ENCODE measurements at places on chromosomes 4 and X. TPM values are rescaled to one million over a fixed set of nuclear protein-coding genes. Genes with fewer than 3 reads are reported as not detected.

DNA sequence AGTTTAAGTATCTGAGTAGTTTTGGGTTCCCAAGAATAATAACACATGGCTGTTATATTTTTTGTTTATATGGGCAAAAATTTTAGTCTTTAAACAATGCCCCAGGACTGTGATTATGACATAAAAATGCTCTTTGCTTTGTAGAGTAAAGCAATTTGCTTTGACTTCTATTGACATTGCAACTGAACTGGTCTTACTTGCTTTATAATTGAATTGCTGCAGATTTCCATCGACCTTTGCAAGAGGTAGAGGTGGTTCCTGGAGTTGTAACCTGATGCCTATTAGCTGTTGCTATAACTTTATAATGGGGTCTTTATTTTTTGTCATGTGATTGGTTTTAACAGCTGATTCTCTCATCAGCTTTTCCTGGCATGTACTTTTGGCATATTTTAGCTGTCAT, 302.9 kb downstream of the ARHGAP10 start:
- no peaks in the 10 kb centered on the region for H3K27me3 ChIP-seq
- DNase-seq = no peak
- H3K36me3 ChIP-seq = no peaks in the 10 kb centered on the region
- H3K4me3 ChIP-seq = no peak overlapping the region
- H3K4me1 ChIP-seq = no peaks in the 10 kb centered on the region

DNA sequence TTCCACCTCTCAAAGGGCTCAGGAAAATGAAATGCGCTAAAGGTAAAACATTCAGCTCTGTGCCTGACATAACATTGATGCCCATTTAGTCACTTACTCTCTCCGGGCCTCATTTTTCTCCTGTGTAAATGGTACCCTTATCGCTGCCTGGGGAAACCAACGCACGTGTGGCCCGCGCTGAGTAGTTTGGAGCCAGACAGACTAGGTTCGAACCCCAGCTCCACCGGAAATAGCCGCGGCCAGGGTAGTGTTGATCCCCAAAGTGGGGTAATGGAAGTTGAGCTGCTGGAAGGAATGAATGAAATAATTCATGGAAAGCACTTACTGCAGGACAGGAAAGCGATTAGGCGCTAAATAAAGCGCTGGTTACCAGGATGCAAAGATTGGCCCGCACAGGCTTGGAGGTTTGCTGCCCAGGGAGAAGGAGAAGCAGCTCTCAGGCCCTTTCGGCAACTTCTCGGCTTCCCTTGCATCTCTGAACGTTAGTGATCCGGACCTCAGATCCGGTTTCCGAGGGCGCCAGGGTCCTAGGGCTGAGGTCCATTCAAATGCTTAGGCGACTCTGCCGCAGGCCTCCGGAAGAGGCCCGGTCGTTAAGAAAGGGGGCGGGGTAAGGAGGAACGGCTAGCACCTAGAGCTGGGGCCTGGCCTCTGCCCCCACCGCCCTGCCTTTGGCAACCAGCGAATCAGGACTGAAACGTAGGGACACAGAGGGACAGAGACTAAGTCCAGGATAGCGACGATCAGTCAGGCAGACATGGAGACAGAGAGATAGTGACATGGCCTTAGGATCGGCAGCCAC, 13.3 kb downstream of the NKX3-2 start:
- peaks cover 34% of the 10 kb centered on the region for H3K4me1 ChIP-seq
- H3K36me3 ChIP-seq = no peaks in the 10 kb centered on the region
- peak; percentile 69 for DNase-seq
- peaks cover 100% of the 10 kb centered on the region for H3K27me3 ChIP-seq
- H3K27ac ChIP-seq = no peak overlapping the region

GRCh38 chr4:128853741-128854140, 44.2 kb downstream of the JADE1 start:
- no peak for DNase-seq
- no peaks in the 10 kb centered on the region for H3K27me3 ChIP-seq
- peaks cover 35% of the 10 kb centered on the region for H3K36me3 ChIP-seq
- H3K4me3 ChIP-seq = no peak overlapping the region
- no peaks in the 10 kb centered on the region for H3K4me1 ChIP-seq
- no peak overlapping the region for H3K27ac ChIP-seq

DNA sequence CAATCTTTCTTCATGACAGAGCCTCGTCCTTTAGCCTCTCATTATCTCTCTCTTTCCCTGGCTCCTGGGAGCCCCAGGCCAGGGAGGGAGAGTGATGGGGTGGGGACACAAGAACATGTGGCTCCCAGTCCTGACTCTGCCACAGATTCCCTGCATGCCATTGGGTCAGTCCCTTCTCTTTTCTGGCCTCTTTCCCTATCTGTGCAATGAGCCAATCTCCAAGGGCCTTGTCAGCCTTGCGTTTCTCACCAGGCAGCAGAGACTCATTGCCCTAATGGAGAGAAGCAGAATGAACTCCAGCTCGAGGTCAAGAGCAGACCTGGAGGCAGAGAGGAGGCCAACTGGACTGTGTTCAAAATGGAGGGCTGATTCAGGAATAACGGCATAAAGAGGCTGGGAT, 38.4 kb upstream of the PJA1 start:
- H3K4me1 ChIP-seq = peaks cover 6% of the 10 kb centered on the region
- no peaks in the 10 kb centered on the region for H3K27me3 ChIP-seq
- H3K27ac ChIP-seq = no peak overlapping the region
- H3K36me3 ChIP-seq = no peaks in the 10 kb centered on the region
- no peak overlapping the region for H3K4me3 ChIP-seq

- H3K27ac ChIP-seq = no peak overlapping the region
- no peak overlapping the region for H3K4me3 ChIP-seq
- no peaks in the 10 kb centered on the region for H3K36me3 ChIP-seq
- H3K27me3 ChIP-seq = no peaks in the 10 kb centered on the region
- H3K4me1 ChIP-seq = peaks cover 8% of the 10 kb centered on the region
Measured at GRCh38 chr4:25842229-25842845, 20.5 kb downstream of the SEL1L3 start.

DNA sequence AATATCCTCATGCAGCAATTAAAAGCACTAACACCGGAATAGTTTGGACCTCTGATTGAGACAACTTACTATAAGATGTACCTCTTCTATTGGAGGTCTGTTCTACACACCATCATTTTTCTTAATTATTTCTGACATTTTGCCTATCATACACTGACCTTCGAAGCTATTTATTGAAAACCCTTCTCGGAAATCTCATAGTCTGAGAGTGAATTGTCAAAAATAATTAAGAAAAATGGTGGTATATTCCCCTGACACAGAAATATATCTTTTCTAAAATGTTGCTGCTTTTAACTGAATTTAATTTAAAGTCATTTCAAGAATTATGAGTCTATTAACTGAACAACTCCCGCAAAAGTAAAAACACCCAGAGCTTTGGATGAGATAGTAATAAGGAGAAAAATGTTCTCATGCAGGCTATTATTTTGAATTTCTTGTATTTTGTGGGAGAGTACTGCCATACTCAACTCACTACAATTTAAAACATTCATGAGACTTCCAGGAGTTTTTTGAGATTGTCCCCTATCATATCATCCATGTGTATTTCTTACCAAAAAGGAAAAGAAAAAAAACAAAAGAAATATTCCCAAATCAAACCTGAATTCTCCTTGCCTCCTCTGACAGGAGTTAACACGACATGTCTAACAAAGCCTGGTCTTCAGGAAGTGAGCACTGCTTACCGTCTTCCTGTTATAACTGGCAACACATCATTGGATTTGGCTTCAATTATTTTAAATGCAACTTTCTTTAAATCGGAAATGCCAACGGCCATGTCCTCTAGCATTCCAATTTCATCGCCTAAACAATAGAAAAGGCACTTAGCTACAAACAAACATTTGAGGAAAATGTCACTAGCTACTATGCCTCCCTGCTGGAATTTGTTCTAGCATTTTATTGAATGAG, 485.3 kb downstream of the IL15 start:
- no peak overlapping the region for H3K4me3 ChIP-seq
- no peaks in the 10 kb centered on the region for H3K27me3 ChIP-seq
- H3K4me1 ChIP-seq = no peaks in the 10 kb centered on the region
- H3K36me3 ChIP-seq = no peaks in the 10 kb centered on the region
- DNase-seq = no peak

DNA sequence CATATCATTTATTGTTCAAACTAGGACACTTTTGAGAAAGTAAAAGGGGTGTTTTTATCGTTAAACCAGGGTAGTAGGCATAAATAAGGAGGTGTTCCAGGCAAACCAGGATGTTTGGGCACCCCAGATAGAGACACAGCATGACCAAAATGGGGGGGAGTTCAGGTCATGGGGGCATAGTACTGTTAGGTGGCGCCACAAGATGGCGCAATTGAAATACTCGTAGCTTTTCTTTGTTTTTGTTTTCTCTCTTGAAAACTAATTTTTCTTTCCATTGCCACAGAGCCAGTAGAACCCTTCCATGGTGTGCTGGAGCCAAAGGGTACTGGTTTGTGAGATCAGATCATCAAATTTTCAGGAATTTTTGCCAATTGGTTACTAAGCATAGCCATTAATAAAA, 283.4 kb downstream of the BCOR start:
- H3K36me3 ChIP-seq = no peaks in the 10 kb centered on the region
- no peak overlapping the region for H3K4me3 ChIP-seq
- peaks cover 79% of the 10 kb centered on the region for H3K4me1 ChIP-seq

DNA sequence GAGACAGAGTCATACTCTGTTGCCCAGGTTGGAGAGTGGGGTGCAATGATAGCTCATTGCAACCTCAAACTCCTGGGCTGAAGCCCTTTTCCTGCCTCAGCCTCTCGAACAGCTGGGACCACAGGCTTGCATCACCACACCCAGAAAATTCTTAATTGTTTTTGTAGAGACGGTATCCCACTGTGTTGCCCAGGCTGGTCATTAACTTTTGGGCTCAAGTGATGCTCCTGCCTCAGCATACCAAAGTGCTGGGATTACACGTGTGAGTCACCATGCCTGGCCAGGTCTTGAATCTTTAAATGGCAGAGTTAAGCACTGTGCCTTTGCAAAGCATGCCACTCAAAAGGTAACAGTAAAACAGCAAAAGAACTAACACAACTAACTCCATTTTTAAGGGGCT, 28.6 kb upstream of the BBS12 start:
- H3K27ac ChIP-seq = no peak overlapping the region
- H3K4me3 ChIP-seq = no peak overlapping the region
- peak; percentile 7 for DNase-seq
- no peaks in the 10 kb centered on the region for H3K27me3 ChIP-seq
- no peaks in the 10 kb centered on the region for H3K4me1 ChIP-seq

DNA sequence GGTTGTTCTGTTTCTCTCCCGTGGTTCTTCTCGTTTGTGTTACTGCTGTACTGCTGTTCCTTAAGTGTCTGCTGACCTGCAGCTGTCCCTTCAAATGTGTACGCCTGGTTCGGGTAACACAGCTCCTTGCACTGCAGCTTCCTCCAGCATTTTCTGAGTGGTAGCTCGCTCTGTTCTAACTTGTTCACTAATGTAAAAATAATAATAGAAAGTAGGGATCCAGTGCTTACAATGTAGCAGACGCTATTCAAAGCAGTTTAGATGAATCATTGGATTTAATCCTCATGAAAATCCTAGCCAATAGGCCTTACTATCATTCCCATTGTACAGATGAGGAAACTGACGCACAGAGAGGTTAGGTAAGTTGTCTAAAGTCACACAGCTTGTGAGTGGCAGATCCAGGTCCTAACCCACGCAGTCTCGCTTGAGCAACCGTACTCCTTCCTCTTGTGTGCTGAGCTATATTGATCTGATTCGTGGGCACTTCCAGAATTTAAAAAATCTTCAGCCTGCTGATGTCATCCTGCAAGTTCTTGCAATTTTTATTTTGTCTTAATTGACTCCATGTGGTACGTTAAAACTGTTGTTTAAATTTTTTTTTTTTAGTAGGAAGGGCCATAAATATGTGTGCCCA, 448.2 kb upstream of the FAT1 start:
- no peak overlapping the region for H3K27ac ChIP-seq
- H3K27me3 ChIP-seq = no peaks in the 10 kb centered on the region
- H3K4me1 ChIP-seq = no peaks in the 10 kb centered on the region
- DNase-seq = no peak
- H3K4me3 ChIP-seq = no peak overlapping the region

GRCh38 chr4:181536811-181537434, 706.3 kb upstream of the TENM3 start:
- H3K36me3 ChIP-seq = no peaks in the 10 kb centered on the region
- no peaks in the 10 kb centered on the region for H3K27me3 ChIP-seq
- no peak overlapping the region for H3K27ac ChIP-seq
- DNase-seq = no peak
- H3K4me3 ChIP-seq = no peak overlapping the region

DNA sequence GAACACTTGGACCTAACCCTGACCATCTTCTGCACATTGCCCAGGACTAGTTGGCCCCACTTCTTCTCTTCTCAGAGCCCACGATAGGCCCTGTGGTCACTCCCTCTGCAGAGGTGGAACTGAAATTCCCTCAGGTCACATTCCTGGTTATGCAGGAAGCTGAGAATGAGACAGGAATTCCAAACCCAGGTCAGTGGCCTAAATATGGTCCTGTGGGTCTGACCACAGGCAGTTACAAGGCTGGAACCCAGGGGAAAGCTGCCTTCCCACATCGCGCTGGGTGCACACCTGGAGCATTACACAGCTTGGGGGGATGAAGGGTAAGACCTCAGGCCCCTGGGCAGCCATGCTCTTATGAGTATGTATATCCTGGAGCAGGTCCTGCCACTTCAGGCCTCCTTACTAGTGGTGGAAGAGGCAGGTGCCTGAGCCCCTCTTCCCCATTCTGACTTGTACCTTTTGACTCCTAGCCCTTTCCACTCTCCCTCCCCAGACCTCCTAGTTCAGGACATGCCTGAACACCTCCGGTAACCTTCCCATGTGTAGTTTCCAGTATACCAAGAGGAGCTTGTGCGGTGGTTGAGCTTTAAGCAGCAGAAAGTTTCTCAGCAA, 173.5 kb downstream of the ASMT start:
- H3K4me1 ChIP-seq = no peaks in the 10 kb centered on the region
- H3K27ac ChIP-seq = no peak overlapping the region
- H3K36me3 ChIP-seq = no peaks in the 10 kb centered on the region
- no peaks in the 10 kb centered on the region for H3K27me3 ChIP-seq

DNA sequence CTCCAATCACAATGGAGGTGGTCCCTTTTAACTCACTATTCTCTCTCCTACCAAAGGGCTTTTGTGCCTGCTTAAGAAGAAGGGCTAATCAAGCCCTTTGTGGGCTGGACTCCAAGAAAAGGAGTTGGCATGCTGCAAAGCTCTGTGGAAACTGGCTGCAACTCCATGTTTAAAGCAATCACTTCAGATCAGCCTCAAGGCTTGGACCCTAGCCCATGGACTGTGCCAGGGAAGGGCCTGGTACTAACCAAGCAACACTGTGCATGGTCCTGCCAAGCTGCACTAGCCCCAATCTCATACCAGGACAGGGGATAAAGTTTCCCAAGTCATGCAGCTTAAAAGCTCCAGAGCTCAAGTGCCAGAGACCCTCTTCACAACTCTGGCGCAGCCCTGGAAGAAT, 86.7 kb downstream of the ATP8A1 start:
- no peaks in the 10 kb centered on the region for H3K27me3 ChIP-seq
- H3K4me1 ChIP-seq = peaks cover 20% of the 10 kb centered on the region
- DNase-seq = peak; percentile 78
- no peaks in the 10 kb centered on the region for H3K36me3 ChIP-seq

- DNase-seq = no peak
- H3K27ac ChIP-seq = no peak overlapping the region
- H3K4me3 ChIP-seq = no peak overlapping the region
- no peaks in the 10 kb centered on the region for H3K27me3 ChIP-seq
Measured at GRCh38 chrX:71543316-71543715, 10.4 kb downstream of the OGT start.

GRCh38 chr4:36243355-36244256, 708 bp downstream of the ARAP2 start:
- no peak for DNase-seq
- H3K27ac ChIP-seq = no peak overlapping the region
- H3K36me3 ChIP-seq = no peaks in the 10 kb centered on the region
- no peaks in the 10 kb centered on the region for H3K4me1 ChIP-seq
- H3K27me3 ChIP-seq = peaks cover 44% of the 10 kb centered on the region
- H3K4me3 ChIP-seq = peak overlapping the region; percentile 79

Gene EIF4E
- total RNA-seq = 340 TPM

Gene MAOB
- total RNA-seq = 1.5 TPM

Gene CSAG2
- total RNA-seq = not detected

Gene HPSE
- 0.28 TPM for total RNA-seq

Gene BST1
- total RNA-seq = 0.45 TPM

Data from neural progenitor cell (in vitro differentiated cells).